Inflammatory macrophage treated with lipopolysaccharide for 1 hour (primary cell): ENCODE measurements at places on chromosomes 16 and 17.

DNA sequence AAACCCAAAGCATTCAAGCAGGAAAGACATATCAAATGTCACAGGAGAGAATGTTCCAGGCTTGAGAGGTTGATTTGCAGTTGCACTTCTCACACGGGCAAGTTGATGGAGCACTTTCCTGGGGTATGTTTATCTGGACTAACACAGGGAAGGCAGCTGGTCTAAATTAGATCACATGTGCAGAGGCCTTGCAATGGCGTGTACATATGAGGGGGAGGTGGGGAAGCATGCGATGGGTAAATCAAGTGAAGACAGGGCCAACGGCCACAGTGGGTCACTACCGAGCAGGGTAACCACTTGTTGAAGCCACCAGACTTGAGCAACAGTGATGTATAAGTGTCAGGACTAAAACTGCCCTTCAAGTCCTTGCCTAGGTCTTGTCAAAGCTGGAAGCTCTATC is 156.6 kb upstream of the MAF start:
- no peak for DNase-seq

DNA sequence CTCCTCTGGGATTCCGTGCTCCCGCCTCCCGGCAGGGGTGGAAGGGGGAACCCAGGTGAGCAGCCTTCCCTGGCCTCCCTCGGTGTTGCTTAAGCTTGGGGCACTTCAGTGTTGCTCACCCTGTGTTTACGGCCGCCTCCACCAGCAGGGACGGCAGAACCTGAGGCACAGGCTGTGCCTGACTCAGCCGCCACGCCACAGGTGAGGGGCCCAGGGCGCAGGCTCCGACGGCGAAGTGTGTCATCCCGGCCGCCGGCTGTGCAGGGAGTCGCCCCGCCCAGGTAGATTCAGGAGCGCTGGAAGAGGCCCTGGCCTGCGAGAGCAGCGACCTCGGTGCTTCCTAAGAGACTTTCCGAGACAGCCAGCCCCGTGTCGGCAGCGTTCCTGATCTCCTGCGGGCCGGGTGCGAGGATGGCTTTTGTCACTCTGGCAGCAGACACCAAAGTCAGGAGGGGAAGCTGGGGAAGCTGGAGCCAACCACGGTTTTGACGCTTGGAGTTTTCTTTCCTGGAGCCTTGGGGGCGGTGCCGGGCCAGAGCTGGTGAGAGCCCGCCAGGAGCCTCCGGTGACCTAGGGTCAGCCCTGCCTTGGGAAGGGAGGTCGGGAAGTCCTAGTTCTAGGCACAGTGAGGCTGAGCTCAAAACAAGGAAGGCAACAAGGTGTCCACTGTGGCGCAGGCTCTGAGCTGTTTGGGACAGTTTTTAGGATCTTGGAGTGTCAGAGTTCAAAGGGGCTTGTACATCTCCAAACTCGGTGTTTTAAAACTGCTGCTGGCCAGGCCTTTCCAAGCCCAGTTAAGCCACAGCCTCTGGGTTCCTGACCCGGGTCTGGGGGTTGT is 2.1 kb downstream of the GSE1 start:
- DNase-seq = peak; percentile 55

GRCh38 chr17:69960755-69961154 is 114.3 kb upstream of the KCNJ16 start:
- no peak for DNase-seq

DNA sequence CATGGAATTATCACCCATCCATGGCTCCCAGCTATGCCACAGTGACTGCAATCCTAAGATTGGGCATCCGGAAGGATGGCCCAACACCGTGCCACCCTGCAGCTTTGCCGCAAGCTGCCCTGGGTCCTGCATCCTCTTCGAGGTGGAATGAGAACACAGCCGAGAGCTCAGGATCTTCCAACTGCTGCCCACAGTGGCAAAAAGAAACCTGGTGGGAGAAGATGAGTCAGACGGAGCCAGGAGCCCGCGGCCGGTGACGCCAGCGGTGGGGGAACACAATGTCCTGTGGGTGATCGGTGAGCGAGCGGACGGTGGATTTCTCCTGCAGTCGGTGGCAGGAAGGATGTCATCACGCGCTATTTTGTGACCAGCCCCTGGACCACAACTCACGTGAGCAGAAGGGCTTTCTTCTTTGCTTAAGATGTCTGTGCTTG is 20.1 kb downstream of the CD7 start:
- DNase-seq = peak; percentile 81

GRCh38 chr16:67259705-67260104 is 10.9 kb downstream of the SLC9A5 start:
- DNase-seq = no peak
